Activated CD8-positive, alpha-beta memory T cell treated with anti-CD3 and anti-CD28 coated beads for 1 hour (primary cell): ENCODE measurements at places on chromosomes 7 and 10.

GRCh38 chr7:91771921-91772815 is 108.3 kb downstream of the MTERF1 start:
- DNase-seq, result no peak

DNA sequence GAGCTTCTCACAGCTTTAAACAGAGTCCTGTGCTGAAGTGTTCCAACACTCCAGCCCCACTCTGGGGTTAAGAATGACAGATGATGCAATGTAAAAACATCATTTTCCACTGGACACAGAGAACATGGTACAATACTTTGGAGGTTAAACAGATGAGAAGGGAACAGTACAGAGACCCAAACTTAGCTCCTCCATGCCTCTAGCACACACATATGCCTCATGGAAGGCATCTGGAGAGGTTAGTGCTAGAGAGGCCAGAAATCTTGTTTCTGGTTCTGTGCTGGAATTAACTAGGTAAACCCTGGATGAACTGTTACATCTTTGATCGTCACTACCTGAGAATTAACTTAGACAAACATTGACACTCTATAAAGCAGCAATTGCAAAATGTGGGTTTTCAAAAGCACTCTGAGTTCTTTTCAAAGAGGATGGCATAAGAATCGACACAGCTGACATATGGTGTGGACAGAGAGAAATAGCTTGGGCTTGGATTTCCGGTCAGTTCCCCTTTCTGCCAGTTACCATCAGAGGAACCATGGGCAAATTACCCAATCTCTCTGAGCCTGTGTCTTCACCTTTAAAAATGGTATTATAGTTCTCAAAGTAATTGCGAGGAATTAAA is 81.9 kb downstream of the KCNMA1 start:
- DNase-seq, result no peak

DNA sequence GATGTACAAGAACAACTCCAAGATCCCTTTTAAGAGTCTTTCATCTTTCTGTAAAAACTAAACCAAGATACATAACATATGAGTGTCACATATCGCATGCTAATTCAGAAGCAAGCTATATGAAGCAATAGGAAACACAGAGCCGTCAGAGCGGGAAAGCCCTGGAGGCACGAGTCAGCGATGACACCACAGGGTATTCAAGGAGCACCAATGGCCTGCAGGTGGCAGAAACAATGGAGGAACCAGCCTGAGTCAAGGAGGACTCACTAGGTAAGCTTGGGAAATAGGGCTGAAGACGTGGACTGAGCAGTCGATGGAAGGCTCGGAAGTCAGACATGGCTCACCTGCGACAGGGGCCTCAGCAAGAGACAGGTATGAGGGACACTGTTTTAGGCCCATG is 214.4 kb downstream of the FAM107B start:
- DNase-seq, result no peak

GRCh38 chr10:43223056-43223455 is 43.8 kb downstream of the RASGEF1A start:
- DNase-seq, result no peak

GRCh38 chr10:128092454-128092853 is 33.8 kb downstream of the MKI67 start:
- DNase-seq, result no peak

- no peak for DNase-seq
Measured at GRCh38 chr7:47804767-47805545, 143.3 kb downstream of the PKD1L1 start.
